ENCODE measurements at places on chromosomes 6 and 20.

- DNase-seq = no peak
Observed at GRCh38 chr20:54611708-54612412, 136.5 kb downstream of the DOK5 start.

- DNase-seq = no peak
Observed at GRCh38 chr20:8464368-8464767, 332.3 kb downstream of the PLCB1 start.

GRCh38 chr6:3422435-3423070 lies 34.3 kb downstream of the SLC22A23 start:
- no peak for DNase-seq

- DNase-seq = no peak
Observed at GRCh38 chr6:156598855-156599180, 178.4 kb upstream of the ARID1B start.

- no peak for DNase-seq
Observed at GRCh38 chr6:157229132-157229618, 94.1 kb downstream of the TMEM242 start.

- DNase-seq = no peak
Observed at GRCh38 chr6:81773887-81774286, 21.4 kb upstream of the TENT5A start.

- DNase-seq = no peak
Observed at GRCh38 chr6:18473755-18474154, 86.6 kb downstream of the RNF144B start.

DNA sequence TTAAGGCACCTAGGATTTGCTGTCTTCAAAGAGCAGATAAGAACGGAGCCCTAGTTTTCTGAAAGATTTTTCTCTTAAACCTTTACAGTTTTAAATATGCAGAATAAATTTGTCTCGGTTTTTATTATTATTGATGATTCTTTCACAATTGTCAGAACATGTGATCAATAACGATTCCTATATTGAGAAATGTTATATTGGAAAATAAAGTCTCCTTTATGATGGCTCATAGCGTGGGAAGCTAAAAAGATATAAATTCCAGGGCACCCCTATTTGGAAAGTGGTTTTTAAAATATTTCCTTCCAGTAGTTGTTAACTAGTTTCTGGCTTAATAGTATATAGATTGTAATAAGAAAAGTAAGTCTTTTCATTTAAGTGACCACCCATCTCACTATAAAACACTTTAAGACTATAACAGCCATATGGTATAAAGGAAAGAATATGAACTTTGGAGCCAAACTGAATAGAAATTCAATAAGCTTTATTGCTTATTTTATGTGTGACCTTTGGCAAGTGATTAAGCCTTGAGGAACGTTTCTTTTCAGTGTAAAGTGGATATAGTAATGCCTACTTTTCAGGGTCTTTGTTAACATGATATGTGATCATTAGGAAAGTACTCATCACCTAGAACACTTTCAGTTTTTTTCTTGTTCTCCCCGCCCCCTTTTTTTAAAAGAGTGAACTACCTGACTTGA lies 369.6 kb downstream of the LAMA2 start:
- no peak for DNase-seq

- DNase-seq = no peak
Observed at GRCh38 chr6:112251171-112251875, 3.0 kb downstream of the LAMA4 start.

DNA sequence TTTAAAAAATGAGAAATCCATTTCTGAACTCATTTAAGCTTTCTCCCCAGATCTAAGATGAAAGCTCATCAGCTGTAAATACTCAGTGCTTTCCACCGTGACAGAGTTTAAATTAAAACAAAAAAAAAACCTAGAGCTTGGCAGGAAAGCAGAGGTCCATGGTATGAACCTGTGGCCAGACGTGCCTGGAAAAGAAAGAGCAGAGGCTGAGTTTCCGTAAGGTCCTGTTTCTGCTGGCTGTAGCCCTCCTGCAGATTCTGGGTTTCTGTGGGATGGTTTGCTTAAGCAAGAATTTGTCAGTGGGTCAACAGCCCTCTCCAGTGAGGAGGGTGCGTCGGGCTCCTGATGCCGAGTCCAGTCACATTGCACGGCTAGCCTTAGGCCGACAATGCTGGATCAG lies 383.2 kb downstream of the SAMD5 start:
- no peak for DNase-seq

DNA sequence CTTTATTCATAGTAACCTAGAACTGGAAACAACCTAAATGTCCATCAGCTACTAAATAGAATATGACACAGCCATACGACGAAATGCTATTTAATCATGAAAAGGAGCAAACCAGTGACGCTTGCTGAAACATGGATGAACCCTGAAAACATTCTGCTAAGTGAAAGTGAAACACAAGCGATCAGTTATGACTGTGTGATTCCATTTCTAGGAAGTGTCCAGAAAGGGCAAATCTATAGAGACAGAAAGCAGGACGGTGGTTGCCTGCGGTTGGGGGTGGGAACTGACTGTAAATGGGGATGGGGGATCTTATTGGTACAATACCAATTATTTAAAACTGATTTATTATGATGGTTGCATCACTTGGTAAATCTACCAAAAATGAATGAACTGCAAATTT lies 126.8 kb downstream of the IPCEF1 start:
- DNase-seq = no peak

GRCh38 chr6:23532227-23532626 lies 593.8 kb upstream of the NRSN1 start:
- DNase-seq = no peak

- DNase-seq = no peak
Observed at GRCh38 chr6:163181666-163182180, 232.8 kb upstream of the QKI start.

DNA sequence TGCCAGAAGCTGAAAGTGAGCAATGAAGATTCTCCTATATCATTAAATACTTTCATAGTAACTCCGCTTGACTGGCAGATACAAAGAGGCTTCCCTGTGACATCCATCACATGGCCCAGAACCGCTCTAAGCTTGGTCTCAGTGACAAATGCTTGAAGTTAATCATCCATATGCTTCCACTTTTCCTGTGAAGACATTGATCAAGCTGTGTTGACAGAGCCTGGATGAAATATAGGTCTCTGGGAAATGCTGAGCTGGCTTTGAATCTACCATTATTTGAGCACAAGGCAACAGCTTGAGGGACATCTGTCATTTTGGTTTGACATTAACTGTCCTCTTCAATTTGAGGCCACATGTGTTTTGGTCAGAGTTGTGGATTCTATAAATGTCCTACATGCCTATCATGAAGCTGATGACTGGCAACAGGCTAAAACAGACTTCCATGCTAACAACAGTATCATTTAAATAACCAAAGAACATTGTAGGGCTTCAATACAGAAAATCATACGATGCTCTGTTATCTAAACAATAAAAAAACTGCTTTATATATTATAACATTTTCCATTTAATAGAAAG lies 402.2 kb upstream of the IRAK1BP1 start:
- no peak for DNase-seq

DNA sequence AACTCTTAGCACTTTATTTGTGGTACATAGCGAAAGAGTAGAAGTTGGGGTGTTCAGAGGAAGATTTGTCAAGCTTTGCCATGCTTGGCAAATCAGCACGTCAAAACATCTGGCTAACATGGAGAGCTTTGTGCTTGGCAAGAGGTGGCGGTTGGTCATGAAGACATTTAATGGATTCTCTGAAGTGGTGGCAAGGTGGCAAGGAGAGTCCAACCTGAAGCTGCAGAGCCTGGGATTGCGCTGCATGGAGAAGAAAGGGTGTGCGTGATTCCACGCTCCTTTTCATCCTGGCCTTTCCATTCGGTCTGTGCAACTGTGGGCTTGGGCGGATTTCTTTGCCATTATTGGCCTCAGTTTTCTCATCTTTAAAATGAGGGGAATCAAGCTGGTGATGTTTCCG lies 3.1 kb downstream of the PYGB start:
- no peak for DNase-seq

DNA sequence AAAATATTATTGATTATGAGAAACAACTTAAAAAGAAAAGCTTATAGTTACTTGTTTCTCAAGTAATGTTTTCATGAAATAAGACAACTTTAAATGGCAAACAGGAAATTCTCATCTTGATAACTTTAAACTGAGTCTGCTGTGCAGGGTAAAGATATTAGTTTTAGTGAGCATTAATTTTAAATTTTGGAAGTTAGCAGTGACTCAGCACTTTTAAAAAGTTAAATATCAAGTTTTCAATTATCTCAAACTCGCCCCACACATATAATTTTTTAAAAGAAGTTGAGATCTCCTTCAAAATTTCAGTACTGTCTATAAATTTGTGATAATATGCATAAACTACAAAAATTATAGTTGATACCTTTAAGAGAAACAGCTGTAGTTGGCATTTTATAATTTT lies 337.3 kb upstream of the NT5E start:
- no peak for DNase-seq

DNA sequence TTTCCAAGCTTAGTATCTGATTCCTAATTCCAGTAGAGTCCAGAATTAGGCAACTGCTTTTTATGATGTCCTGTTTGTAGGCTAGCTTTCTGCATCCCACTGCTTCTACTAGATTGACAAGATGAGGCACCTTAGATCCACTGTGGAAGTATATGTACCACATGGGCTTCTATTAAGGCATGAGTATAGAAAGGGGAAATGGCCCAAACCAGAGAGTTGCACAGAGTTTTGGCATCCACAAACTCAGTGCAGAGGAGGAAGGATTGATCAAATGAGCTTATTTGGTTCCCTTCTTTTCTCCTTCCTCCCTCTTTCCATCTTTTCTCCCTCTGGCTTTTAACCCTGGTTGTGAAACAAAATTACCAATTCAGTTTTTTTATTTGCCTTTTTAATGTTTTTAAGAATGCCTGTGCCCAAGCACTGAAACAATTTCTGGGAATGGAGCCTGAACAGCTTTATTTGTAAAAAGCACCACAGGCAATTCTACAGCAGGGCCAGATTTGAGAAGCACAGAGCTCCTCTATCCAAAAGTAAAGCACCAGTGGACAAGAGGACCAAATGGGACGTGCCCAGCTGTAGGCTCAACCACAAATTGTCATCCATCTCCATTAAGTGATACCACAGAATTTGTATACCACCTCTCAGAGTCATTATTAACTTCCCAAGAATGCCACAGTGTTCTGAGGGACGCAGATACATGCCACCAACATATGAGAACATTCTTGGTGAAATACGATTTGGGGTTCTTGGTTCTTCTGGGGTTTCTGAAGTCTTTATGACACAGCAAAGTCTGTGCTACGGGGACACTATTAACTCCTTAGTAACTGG lies 969.1 kb downstream of the KIF16B start:
- no peak for DNase-seq

- no peak for DNase-seq
Observed at GRCh38 chr20:32828029-32828680, 8.4 kb downstream of the MAPRE1 start.

GRCh38 chr6:43181621-43181941 lies 415 bp upstream of the CUL9 start:
- no peak for DNase-seq

DNA sequence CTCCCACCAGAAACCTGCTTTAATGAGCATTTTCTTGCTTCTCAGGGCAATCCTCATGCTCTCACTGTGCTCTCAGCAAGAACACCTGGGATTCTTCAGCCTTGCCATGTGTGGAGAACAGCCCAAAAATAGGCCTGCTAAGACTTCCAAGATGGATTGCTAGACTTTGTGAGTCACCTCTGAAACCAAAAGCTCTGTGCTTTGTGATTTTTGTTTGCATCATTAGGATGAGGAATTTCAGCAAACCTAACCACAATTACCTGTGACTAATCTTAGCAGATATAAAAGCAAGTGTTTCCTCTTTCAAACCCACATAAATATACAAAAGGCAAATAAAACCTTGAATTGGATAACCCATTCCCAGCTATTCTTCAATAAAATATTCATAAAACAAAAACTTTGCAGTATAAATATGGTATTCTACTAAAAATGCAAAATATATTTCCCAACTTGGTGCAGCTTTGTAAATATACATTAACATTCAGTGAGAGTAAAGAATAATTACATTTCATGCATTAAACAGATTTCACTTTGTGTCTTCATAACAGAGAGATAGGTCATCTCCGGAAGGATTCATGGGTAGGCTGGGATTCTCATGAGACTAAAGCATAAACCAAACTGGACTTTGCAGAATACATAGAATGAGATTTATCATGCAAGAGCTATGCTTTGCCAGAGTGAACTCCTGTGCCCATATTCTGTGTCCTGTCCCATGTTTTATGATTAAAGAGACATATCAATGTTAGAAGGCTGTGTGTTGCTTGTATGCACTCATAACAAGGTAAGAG lies 33.5 kb downstream of the TPBG start:
- DNase-seq = no peak
